NCI-H69 (cell line): ENCODE measurements at places on chromosomes 13 and 19.

DNA sequence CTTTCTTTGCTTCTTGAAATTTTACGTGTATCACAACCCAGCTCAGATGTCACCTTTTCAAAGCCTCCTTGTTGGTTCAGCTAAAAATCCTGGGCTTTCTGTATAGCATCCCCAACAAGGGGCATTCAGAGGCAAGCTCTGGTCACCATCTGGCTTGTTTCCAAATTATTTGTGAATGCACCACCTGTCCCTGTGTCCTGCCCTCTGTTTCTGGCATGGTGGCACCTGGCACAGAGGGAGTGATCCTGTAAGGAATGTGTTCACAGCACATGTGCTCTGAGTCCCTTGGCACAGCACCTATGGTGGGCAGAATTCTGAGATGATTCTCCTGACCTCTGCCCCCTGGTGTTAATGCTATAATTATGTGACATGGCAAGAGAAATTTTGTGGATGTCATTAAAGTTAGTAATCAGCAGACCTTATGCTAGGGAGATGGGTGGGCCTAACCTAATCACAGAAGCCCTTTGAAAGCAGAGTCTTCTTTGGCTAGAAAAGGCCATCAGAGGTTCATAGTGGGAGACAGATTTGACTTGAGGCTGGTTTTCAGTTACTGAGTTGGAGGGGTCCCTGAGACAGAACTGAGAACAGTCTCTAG, 76.3 kb downstream of the ZNF429 start:
- DNase-seq, result peak; percentile 22

DNA sequence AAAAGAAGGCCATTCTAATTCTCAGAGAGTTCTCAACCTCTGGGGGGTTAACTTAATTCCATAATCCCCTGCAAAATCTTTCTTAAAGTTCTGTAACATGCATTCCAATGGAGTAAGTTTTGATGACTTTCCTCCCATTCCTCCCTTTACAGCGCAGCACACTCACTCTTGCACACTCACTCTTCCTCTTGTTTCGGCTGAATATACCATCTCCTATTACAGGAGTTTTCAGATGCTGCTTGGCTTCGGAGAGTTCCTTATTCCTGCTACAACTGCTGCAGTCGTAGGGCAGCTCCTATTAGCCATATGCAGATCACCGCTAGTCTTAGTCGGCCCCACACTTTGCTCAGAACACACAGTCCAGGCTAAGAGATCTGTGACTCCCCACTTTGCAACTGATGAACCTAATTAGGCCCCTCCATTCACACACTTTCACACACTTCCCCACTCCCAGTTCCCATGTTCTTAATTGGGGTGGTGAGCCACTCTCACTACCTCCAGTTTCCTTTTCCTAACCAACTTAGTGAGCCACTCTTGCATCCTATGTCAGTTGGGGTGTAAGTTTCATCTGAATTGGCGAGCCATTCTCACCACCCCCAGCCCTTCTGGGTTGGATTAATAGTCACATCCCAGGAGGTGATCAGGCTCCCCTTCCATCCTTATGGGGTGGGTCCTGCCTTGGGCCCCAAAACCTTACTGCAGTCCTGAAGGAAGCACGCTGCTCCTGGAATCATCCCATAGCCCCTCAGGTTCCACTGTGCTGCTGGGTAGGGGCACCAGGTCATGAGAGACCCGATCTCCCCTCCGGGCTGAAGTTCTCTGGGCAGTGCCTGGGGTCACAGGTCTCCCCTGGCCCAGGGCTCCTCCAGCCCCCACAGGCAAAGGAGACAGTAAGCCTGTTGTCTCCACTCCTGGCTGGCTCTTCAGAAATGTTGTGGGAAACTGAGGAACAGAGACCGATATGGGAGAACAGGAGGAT, 53.9 kb downstream of the OR10H4 start:
- DNase-seq, result no peak

DNA sequence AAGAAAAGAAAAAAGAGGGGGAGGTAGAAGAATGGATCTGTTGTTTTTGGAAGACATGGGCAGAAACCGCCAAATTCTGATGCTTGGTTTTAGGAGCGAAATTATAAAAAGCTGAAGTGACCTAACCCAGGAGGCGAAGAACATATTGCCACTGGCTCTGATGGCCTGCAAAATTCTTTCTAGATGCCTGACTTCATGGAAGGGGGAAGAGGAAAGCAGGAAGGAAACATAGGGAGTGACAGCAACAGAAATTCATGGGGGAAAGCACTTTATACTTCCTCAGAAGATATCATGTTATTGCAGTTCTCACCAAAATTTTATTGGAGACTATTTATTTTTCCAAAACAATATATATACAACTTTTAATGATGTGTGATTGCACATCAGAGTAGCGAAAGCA, 213.5 kb downstream of the DLEU7 start:
- no peak for DNase-seq

- DNase-seq, result no peak
Measured at GRCh38 chr19:51101171-51101865, 6.9 kb downstream of the CTU1 start.

GRCh38 chr13:95406176-95406575, 104.9 kb upstream of the ABCC4 start:
- DNase-seq, result no peak

DNA sequence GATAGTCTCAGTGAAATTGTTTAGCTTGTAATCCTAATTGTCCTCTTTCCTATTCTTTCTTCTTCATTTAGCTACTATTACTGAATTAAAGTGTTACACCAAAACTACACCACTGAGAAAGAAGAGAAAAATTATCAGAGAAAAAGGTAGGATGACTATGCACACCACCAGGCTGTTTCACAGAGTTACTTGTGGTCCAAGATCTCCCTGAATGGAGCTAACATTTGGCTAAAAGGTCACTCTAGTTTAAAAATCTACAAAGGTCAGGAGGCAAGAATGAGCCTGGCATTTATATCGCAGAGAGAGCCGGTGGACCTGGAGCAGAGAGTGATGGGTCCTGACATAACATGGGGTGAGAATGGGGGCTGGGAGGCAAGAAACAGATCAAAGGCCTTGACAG, 37.0 kb upstream of the EEF1AKMT1 start:
- DNase-seq, result no peak

GRCh38 chr19:29665826-29666577, 741 bp downstream of the PLEKHF1 start:
- DNase-seq, result no peak

GRCh38 chr19:29875931-29876330, 64.1 kb downstream of the CCNE1 start:
- no peak for DNase-seq

DNA sequence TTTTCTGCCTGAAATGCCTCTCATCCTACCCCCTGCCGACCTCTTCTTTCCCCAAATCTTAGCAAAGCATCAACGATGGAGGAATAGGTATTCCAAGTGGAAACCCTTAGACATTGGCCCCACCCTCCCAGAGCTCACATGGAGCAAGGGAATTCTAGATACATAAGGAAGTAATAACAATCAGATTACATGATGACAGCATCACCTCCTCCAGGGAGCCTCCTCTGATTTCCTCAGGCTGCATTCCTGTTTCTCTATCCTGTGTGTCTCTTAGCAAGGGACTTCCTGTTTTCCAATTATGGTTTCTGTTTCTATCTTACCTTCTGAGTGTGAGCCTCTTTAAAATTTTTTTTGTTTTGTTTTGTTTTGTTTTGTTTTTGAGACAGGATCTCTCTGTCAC, 246.6 kb downstream of the TSHZ3 start:
- no peak for DNase-seq

DNA sequence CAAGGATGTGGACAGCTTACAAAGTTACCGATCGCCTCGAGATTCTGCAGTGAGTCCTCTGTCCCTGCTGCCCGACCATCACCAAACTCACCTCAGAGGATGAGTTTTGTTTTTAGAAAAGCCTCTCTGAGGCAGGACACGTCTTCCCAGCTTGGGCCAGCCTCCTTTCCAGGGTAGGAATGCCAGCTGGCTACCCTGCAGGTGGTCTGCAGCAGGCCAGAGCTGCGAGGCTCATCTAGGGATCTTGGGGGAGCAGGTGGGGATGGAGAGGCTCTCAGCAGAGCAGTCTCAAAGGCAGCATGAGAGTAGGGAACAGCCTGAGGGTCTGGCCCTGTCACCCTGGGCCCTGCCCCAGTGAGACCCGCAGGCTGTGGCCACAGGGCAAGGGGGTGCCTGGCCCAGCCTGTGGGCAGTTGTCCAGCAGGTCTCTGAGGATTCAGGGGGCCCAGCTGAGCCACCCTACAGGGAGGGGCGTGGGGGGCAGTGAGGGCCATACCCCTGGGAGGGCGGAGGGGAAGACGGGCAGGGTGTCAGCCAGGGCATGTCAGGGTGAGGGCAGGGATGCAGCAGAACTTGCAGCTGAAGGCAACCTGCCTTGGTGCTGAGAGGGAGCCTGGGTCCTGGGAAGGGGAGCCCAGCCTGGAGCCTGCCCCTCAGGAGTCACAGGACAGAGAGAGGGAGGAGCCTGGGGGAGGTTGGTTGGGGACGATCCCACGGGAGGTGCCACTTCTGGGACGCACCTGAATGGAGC, 57.3 kb upstream of the TPM4 start:
- no peak for DNase-seq

GRCh38 chr13:76687467-76687866, 198.7 kb downstream of the KCTD12 start:
- DNase-seq, result no peak

GRCh38 chr19:46607448-46607841, 6.3 kb downstream of the CALM3 start:
- DNase-seq, result no peak

DNA sequence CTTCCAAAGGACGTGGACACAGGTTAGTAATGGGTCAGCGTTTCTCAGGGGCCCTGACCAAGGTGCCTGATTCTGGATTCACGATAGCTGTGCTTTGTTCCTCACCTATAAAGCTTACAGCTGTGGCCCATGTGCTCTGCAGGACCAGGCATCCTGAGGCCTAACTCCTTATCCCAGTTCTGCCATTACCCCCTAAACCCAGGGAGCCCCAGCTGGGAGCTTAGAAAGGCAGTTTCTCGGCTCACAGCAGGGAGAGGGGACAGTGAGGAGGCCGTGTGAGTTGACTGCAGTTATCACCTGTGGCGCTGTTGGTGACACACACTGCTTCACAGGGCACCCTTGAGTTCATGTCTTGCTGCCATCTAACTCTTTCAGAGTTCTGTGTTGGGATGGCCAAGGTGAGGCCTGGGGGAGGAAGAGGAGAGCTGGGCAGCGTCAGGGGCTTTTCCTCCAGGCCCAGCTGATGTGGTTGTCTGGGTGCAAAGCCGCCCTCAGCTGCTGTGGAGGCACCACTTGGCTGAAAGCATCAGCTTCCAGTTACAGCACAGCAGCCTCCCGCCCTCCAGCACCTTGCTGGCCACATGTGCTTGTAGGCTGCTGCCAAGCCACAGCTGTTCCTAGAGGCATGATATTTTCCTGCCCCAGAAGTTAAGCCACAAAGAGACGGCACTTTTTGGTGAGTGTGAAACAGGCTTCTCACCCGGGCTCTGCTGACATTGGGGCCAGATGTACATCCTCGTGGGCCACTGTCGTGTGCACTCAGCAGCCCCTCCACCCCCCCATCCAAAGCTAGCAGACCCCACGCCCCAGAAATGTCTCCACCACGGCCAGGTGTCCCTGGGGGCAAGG, 99.6 kb upstream of the MCF2L start:
- DNase-seq, result no peak

DNA sequence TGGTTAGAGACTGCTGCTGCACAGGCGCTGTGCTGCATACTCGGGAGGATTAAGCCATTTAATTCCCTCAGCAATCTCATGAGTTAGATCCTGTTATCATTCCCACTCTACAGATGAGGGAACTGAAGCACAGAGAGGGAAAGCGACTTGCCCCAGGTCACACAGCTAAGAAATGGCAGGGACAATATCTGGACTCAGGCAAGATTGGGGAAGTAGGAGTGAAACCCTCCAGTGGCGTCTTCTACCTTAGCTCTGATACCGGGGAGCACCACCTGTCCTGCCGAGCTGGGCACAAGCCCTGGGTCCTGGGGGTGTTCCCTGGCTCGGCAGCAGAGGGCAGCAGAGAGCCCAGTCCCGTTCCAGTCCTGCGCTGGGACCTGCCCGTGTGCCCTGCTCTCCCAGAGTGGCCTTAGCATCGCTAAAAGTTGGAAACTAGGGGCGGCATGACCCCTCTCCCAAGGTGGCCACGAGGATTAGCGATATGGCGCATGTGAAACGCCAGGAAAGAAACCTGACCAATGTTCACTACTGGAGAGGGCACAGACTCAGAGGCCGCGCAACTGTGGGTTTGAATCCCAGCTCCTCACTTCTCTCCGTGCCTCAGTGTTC, 20.5 kb downstream of the CYTH2 start:
- DNase-seq, result peak; percentile 65

GRCh38 chr19:4352701-4353121, 9.3 kb downstream of the MPND start:
- peak; percentile 62 for DNase-seq

DNA sequence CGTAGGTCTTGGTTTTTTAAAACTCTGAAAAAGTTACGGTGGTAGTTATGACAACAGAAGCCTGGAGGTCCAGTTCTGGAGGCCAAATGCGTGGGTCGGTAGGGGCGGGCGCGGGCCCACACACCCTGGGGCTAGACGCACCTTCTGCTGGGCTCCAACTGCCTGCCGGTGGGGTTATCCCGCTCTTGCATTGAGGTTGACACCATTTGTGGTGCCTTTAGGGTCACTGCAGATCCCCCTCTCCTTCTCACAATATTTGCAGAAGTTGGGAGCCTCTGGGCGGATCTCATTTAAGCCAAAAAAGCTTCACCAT, 81.6 kb downstream of the CHST8 start:
- DNase-seq, result no peak

- no peak for DNase-seq
Measured at GRCh38 chr19:33620611-33621010, 1.1 kb upstream of the CHST8 start.

DNA sequence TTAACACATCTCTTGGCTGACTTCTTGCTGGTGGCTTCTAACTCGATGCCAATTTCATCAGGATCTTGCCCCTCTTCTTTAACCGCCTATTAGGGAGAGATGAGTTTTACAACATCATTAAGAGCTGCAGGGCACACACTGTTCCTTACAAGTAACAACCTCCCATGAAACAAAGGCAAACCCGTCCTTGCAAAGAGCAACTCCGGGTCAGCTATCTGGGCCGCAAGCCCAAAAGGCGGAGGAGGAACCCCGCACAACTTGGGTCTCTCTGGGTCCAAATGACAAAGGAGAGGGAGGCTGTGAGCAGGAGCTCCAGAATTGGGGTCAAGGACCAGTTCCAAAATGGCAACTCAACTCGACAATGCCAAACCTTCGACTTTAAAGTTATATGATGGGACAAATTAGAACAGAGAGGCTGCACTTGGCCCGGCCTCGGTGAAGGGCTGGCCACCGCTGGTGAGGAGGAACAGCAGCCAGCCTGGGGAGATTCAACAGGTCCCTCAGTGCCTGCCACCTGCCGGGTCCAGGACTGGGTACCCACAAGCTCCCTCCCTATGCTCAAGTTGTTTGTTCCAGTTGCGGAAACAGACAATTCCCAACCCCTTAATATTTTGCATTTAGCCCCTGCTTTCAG, 1.1 kb downstream of the SAFB2 start:
- no peak for DNase-seq
